NCI-H2081 treated with DMSO at 0.1 percent for 48 hours (cell line): ENCODE measurements at places on chromosomes 12 and 14.
A peak's percentile ranks its signal among the peaks of the same experiment; 100 is the strongest.

GRCh38 chr12:80681-81190 is 14.2 kb downstream of the IQSEC3 start:
- DNase-seq, result no peak

- DNase-seq, result no peak
Measured at GRCh38 chr12:81958406-81958805, 199.3 kb upstream of the PPFIA2 start.

DNA sequence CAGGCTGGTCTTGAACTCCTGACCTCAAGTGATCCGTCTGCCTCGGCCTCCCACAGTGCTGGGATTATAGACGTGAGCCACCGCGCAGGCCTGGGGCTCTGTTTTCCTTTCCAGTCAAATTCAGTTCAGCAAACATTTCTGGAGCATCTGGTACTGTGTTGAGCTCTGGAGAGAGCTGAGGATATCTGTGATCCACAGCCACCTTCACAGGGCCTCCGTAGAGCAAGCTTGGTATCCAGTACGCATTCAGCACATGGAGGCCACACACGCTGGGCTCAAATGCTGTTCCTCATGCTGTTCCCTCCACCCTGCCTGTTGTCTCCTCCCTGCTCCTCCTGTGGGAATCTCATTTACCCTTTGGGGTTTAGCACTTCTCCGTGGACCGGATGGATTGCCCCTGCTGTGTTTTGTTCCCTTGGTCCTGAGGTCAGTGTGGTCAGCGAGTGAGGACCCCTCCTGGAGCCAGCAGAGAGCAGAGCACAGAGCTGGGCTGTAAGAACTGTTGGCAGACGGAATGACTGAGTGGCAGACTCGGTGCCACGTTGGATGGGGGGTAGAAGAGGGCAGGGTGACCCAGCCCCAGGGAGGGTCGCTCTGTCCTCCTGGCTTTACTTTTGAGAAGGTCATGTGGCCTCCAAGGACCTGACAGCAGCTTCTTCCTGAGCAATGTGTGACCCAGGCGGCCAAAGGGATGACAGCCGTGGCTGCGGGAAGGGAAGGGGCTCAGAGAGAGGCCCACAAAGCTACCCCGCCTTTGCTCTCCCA is 891 bp downstream of the RPS6KL1 start:
- no peak for DNase-seq

GRCh38 chr14:97350894-97351731 is 553.9 kb downstream of the VRK1 start:
- no peak for DNase-seq

DNA sequence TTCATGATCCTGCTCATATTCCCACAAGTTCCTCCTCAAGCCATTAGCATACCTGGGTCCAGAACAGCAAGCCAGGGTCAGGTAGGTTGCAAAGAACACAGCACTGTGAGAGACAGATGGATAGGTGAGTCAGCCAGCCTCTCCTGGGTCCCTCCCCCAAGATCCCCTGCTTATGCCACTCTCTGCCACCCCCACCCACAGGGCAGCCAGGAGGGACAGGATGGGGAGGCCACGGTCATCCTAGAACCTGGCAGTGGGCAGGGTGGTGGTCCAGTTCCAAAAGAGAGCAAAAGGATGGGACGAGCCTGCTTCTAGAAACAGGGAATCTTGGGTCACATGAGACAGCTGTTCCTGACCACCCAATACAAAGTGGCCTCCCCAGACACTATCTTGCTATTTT is 12.7 kb downstream of the FAIM2 start:
- no peak for DNase-seq

GRCh38 chr12:79983986-79984620 is 49.2 kb upstream of the PPP1R12A start:
- no peak for DNase-seq

DNA sequence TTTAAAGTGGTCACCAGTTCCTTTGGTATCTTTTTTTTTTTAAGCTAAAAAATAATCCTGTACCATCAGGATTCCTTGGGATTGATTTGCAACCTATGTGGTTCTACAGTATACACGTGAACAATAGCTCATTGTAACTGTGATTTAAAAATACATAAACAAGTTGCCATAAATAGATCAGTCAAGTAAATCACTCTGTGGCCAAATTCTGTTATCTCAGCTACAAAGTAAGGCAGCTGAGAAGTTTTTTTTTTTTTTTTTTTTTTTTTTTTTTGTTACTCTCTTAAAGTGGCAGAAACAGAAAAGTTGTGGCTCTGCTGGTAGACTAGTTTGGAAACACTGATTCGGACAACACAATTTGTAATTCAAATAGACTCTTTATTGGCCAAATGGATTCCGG is 104.5 kb downstream of the PRICKLE1 start:
- no peak for DNase-seq

DNA sequence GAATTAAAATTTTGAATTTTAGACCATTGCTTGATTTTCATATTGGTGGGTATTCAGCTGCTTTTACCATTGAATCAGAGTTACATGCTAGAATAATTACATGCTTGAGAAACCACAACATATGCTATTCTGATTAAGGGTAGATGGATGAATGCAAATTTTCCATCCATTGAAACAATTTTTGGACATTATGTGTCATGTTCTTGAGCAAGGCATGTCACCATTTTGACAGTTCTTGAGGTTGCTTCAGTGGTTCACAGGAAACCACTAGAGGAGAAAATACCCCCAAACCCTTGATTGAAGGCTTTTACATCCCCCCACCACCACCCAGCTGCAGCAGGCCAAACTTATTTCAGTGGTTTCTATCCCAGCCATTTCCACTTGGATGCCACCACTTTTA is 13.5 kb downstream of the UBR7 start:
- DNase-seq, result no peak

DNA sequence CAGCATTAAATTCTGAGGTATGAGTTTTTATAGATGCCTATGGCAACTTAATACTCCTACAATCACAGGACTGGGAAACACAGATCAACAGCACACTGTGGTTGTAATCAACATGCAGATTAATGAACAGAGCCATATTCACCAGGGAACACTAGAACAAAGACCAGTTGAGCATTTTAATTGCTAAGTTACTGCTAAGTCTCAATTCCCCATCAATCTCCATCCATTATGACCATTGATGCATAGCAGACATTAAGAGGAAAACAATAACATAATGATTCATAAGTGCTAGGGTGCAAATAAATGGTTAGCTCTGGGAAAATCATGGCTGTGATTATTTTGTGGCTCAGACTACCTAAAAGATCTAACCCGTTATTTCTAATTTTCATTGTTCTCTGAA is 505.6 kb downstream of the TRHDE start:
- DNase-seq, result no peak

- peak; percentile 49 for DNase-seq
Measured at GRCh38 chr12:104643819-104644669, 187.3 kb downstream of the CHST11 start.

- DNase-seq, result peak; percentile 89
Measured at GRCh38 chr12:77746096-77746495, 84.6 kb upstream of the NAV3 start.

DNA sequence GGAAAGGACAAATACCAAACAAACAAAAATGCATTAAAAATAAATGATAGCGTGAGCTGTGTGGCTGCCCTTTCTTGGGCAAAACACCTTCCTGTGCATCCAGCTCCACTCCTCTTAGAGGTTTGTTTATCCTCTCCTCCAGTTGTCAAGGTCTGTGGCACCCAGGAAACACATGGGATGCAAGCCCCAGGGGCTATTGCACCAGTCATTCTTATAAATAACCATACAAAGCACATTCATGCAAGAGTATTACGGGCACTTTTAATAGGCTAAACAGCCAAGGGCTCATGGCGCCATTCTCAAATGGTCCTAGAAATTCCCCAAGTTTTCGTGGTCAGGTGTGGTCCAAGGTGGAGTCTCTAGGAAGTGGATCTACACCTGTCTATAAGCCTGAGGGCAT is 257.0 kb downstream of the DPF3 start:
- no peak for DNase-seq

GRCh38 chr12:98401427-98401826 is 114.0 kb upstream of the TMPO start:
- DNase-seq, result no peak

GRCh38 chr14:102278631-102278935 is 26.4 kb downstream of the MOK start:
- DNase-seq, result no peak

GRCh38 chr14:94310248-94310647 is 12.9 kb downstream of the SERPINA6 start:
- DNase-seq, result no peak

- no peak for DNase-seq
Measured at GRCh38 chr14:68145539-68145938, 326.0 kb downstream of the RAD51B start.

DNA sequence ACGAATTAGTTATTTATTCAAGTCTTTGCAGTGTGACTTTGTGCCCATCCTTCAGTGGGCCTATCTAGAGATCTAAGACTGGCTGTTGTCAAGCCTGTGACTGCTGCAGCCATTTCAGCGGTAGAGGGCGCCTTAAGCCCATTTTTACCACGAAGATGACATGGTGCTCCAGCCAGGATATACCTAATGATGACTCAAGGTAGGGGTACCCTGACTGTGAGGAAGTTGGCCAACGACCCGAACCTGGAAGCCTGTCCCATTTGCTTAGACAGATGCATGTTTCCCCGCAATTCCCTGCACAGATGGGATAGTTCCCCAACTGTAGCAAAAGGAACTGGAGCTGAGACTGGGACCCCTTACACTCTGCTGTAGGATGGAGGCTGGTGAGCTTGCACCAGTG is 41.3 kb downstream of the RAB3IP start:
- DNase-seq, result no peak

GRCh38 chr12:87513536-87514280 is 515.5 kb downstream of the C12orf50 start:
- no peak for DNase-seq

GRCh38 chr12:53660041-53660440 is 15.8 kb downstream of the ATP5MC2 start:
- DNase-seq, result no peak

- no peak for DNase-seq
Measured at GRCh38 chr12:131808744-131809371, 19.3 kb upstream of the MMP17 start.

DNA sequence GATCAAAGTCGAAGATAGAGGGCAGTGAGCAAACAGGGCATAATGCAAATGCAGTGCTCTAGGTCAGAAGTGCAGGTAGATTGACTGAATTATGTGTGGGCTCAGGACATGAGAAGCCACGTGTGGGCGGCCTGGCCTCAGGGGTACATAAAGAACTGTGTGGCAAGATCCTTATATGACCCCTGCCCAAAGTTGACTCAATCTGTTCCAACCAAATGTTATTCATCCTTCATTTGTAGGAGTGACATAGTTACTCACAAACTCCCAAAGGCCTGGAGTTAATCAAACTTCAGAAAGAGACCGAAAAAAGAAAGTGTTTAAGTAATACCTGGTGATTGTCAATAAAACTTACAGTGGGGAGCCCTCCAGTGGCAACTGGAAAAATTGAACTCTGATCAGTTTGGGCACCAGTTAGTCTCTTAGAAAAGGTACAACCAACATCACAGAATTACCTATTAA is 150.4 kb upstream of the FAR2 start:
- no peak for DNase-seq

DNA sequence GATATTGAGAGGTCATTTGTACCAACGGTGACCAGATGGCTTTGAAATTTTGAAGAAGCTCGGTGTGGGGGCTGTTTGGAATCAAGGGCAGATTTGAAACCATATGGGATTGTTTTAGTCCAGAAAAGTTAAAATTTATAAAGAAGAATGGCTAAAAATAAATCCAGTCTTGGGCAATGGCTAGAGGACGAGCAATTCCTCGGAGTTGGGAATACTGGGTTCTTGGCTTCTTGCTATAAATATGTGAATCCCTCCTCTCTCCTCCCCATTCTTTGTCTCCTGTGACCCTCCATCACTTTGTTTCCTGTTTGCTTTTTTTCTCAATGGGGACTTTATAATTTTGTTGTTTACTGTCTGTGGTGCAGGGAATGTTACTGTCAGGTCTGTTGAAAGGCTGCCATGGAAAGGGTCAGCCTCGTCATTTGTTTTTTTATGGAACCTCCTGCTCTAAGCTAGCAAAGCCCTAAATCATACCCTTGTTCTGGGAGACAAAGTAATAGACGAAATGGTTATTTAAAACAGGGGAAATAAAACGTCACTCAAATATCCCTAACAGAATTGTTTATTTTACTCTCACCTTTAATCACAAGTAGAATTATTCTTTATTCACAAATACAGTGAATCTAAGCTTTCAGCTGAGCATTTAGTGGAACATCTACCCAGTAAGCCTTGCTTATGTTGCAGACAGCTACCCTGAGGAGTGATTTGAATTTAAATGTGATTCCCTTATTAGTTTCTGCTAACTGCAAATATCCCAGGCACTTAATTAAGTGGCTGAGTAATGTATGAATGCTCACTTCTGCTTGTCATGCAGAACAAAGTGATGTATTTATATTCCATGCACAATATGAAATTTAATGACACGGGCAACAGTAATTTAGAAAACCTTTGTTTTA is 273.1 kb upstream of the NOVA1 start:
- DNase-seq, result no peak

GRCh38 chr12:94768398-94769046 is 118.2 kb upstream of the TMCC3 start:
- DNase-seq, result no peak

- no peak for DNase-seq
Measured at GRCh38 chr14:99255621-99256482, 16.1 kb downstream of the BCL11B start.

- no peak for DNase-seq
Measured at GRCh38 chr12:94290353-94290752, 142.0 kb downstream of the PLXNC1 start.

DNA sequence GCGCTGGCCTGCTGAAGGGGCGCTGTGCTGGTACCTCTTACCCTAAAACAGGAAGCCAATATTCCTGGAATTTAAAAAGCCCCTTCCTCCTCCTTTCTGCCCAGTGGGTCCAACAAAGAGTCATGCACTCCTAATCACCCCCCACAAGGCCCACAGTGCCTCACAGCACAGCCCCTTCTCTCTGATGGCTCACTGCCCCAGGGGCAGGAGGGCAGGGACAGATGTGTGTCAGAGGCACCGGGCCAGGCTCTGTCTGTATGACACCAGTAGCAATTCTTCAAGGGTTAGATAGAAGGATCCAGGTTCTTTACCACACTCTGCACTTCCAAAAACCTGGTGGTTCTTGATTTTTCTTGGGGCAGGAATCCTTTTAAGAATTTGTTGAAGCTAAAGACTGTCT is 8.9 kb downstream of the MYH6 start:
- no peak for DNase-seq

DNA sequence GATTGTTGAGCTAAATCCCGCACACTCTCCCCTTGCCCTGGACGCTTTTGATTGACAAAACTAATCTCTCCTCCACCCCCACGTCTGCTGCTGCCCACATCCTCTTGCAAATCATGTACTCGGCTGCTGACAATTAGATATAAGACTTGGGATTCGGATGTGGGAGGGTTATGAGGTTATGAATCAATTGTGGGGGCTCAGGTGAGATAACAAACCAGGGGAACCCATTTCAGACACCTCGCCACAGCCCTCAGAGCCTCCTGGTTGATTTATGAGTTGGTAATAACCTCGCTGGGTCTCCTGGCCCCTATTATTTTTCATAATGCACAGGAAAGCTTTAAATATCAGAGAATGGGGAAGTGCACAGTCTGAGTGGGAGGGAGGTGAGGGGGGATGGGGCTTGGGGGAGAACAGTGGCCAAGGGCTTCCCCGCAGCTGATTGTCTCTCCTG is 449.9 kb downstream of the DPF3 start:
- no peak for DNase-seq
